ENCODE measurements at places on chromosomes 4 and X.
A peak's percentile ranks its signal among the peaks of the same experiment; 100 is the strongest.

- no peak for DNase-seq
Measured at GRCh38 chrX:119677654-119677981, 15.3 kb downstream of the SEPTIN6 start.

- DNase-seq, result no peak
Measured at GRCh38 chr4:184978211-184978610, 40.1 kb upstream of the HELT start.

GRCh38 chr4:5198656-5199541 is 147.6 kb downstream of the STK32B start:
- peak; percentile 65 for DNase-seq

DNA sequence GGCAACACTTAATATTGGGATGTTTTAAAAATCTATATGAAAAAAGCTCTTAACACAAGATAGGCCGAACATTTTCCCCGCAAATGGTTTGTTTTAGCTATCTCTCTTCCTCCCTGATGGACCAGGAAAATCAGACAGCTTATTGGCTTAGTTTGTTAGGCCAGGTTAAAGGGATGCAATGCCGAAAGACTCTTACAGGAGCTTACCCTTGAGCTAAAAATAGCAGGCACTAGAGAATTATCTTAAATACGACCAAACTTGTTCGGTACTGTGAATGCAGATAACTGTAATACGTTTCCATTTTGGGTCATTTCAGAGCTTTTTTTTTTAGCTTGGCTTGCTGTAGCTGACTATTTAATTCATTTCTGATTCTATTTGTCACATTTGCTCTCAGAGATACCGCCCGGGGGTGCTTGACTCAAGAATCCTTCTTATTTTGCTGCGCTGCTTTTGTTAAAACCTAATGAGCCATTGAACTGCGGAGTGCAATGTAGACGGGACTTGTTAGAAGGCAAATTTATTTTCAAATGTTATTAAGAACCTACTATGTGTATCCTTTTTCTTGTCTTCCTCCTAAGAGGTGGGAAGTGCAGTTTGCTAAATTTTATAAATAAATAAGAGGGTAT is 23.3 kb downstream of the PPARGC1A start:
- DNase-seq, result no peak

- no peak for DNase-seq
Measured at GRCh38 chr4:4860600-4861389, 1.3 kb downstream of the MSX1 start.

DNA sequence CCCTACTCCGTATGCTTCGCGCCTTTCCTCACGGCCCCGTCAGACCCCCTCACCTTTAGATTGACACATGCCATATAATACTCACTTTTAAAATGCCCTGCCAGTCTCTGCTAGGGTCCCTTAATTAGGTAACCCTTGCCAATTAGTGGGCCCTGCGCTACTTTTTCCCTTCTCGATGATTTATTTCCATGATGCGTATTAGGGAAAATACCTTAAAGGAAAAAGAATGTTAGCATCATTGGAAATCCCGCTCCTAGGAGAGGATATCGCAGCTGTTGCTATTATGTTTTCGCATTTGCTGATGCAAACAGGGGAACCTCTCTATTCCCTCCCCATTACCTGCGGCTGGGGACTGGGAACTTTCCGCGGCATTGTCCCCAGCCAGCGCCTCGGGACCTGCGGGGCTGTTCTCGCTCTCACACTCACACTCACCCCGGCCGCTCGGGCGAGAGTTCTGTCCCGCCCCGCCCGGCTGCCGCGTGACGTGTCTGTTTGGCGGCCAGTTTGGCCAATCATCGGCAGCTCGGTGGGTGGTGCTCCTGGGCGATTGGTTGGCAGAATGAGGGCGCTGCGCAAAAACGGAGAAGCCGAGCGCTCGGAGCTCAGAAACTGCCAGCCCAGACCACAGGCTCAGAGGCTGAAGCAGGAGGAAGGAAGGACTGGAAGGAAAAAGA is at the start of gene PCDH10:
Gene PCDH10, plus strand, starts transcription at position 605 of the 674 bp plus-strand sequence. CDS start 847 bp downstream, outside the sequence.
- no peak for DNase-seq

- no peak for DNase-seq
Measured at GRCh38 chr4:64539234-64539849, 130.1 kb upstream of the TECRL start.
